Mucosa of gallbladder (tissue), 1 donor: ENCODE measurements at places on chromosomes 7 and 10.
A peak's percentile ranks its signal among the peaks of the same experiment; 100 is the strongest.

- DNase-seq, result no peak
Measured at GRCh38 chr10:86176850-86177536, 189.6 kb downstream of the GRID1 start.

GRCh38 chr10:89414879-89415821 is 782 bp downstream of the IFIT5 start:
- peak; percentile 29 for DNase-seq

DNA sequence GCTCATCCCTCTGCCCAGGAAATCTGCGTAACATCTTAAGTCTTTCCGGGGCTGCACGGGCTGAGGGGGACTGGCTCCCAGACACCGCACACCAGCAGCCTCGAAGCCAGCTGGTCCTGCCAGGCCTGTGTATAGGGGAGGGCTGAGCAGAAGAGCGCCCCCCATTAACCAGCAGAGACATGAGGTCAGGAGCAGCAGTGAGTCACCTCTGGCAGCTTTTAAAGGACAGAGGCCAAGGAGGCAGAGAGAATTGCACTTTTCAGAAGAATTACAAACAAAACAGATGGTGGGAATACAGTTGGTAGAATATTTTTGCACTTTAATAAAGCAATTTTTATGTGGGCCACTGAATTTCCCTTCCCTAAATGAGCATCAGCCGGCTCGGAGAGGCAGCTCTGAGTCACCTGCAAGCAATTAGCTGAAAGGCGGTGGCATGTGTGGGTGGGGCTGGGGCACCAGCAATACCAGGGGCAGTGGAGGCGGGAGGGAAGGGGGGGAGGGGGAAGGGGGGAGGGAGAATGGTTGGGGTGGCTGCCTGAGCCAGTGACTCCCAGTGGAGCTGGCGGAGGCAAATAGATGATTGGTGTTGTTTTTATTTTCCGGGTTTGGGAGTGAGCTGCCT is 39.1 kb downstream of the GOLGA7B start:
- DNase-seq, result no peak

GRCh38 chr10:88659725-88660597 is 4.3 kb upstream of the LIPF start:
- no peak for DNase-seq

DNA sequence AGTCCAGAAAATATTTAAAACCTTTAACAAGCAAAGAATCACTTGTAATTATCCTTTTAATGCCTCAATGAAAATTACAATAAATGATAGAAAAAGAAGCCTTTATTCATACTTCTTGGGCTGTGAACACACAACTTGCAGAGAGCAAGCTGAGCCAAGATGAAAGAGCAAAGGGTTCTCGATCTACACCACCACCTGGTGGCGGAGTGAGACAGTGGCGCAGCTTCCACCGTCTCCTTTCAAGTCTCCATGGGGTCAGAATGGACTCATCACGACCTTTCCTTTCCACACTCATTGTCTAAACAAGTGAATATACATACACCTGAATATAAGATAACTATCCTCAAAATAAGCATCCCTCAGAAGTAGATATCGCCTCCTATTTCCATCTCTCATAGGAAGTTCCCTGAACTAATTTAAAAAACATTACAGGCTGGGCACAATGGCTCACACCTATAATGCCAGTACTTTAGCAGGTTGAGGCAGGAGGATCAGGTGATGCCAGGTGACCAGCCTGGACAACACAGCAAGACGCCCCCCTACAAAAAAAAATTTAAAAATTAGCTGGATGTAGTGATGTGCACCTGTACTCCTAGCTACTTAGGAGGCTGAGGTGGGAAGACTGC is 40.7 kb downstream of the ATE1 start:
- DNase-seq, result peak; percentile 40

DNA sequence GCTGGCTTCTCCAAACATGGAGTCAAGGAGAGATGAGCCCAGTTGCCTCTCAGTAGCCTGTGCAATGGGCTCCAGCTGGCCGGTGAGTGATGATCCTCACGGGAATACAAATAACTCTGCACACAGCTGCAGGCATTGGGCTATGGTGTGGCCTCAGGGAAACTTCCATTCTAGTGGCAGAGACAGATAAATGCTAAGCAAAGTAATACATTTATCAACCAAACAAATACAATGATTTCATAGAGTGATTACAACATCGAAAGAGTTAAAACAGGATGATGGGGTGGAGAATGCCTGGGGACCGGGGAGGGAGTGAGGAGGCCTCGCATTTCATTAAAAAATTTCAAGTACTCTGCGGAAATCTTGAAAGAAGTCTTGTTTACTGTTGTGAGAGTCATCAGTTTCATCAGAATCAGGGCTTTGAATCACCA is 15.0 kb upstream of the AKR1B1 start:
- DNase-seq, result no peak

DNA sequence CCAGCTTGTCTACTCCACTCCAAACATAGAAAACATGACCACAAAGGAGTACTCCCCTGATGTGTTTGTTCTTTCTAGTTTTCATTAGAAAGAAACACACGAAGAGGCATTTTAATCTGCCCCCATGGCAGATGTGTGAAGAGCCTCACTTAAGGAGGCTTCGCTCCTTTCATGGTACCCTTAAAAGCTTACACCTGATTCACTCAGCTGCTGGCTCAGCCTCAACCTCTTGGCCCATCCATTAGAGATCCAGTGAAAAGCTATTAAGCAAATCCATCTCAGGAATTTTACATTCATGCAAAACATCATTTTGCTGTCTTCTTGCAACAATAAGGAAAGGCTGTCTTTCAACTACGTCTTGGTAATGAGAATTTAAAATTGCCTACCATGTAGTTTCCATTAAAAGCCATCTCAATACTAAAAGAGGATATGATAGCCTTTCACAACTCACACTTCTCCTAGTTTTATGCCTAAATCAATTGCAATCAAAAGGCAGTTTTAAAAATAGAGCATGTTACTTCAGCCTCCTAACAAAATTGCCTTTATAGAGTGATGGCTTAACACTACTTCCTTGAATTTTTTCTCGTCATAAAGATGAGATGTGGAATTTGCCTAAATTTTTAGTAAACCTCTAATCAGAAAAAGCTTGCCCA is 22.7 kb downstream of the MACC1 start:
- no peak for DNase-seq

DNA sequence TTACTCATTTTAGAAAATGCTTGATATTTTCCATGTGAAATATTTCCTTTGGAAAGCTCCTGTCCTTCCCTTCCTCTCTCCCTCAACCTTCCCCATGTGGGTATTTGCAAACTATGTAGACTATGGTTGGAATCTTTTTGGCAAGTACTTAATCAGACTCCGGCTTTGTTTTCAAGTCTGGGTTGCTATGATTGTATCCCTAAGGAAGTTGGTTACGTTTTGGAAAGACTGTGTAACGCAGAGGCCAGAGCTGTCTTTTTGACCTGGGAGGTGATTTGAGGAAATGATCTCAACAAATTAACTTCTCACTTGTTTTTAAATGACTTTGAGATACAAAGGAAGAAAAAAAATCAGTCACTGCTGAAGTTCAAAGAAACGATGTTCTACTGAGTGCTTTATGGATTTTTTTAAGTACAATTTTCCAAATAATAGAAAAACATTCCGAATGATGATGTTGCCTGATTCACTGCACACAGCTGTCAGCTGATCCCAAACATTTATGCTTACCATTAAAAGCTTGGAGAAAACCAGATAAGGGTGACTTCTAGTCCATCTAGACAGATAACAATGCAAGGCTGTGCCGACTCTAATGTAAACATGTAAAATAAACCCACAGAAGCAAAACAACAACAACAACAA is 145.5 kb upstream of the CELF2 start:
- DNase-seq, result no peak

DNA sequence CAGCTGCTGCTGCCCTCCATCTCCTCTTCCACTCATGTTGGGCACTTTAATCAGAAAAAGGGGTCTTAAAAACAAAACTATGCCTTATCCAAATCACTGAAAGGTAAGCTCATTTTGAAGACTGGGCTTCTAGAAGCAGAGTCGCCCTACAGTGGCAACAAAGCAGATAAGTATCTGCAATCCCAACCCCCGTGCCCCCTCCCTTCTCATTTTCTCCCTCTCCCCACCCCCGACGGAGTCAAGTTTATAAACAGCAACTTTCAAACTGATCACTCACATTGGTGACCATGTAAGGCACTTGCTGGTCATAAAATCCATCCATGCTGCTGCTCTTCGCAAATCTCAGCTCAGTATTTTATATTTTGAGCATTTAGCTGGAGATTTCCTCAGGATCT is 738 bp downstream of the ETV1 start:
- DNase-seq, result peak; percentile 55

DNA sequence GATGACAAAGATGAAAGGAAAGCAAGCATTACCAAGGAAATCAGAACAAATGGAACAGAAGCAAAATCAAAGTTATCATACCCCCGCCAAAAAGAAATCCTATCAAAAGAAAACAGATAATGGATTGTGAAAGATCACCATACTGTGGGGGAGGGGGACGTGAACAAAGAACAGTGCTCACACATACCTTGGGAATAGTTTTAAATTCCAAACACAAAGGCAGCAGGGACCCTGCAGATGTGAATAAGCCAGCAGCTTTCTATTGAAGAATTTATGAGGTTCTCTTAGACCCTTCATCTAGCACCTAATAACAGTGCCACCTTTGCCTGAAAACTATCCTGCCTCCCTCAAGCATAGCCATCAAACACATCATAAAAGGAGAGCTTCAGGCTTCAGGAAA is 94.0 kb downstream of the AKR1D1 start:
- no peak for DNase-seq

GRCh38 chr10:102492344-102492939 is 10.1 kb downstream of the ACTR1A start:
- no peak for DNase-seq

- DNase-seq, result no peak
Measured at GRCh38 chr10:27695706-27696105, 49.9 kb downstream of the MKX start.

DNA sequence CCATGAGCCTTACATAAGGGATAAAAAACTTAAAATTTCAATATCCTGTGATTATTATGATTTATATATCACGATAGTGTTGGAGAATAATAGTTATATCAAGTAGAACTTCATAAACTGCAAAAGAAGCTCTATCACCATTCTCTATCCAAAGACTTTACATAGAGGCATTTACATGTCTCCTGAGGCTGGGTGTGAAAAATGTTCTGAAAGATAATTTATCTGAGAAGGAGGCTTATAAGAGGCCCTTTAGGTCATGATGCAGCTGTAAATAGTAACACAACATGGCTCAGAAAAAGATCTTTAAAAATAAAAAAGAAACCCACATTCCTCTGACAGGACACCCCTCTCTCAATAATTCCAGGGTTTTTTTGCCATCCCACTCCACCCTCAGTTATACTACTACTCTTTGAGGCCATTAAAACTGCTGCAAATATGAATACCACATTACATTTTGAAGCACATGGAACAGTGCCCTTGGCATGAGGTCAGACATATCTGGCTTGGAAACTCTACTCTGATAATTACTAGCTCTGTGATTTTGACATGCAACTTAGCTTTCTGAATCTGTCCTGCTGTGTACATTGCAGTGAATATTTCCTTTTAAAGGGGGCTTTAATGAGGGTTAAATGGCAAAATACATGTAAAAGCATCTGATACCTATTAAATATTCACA is 55.5 kb downstream of the SLC16A12 start:
- DNase-seq, result no peak

DNA sequence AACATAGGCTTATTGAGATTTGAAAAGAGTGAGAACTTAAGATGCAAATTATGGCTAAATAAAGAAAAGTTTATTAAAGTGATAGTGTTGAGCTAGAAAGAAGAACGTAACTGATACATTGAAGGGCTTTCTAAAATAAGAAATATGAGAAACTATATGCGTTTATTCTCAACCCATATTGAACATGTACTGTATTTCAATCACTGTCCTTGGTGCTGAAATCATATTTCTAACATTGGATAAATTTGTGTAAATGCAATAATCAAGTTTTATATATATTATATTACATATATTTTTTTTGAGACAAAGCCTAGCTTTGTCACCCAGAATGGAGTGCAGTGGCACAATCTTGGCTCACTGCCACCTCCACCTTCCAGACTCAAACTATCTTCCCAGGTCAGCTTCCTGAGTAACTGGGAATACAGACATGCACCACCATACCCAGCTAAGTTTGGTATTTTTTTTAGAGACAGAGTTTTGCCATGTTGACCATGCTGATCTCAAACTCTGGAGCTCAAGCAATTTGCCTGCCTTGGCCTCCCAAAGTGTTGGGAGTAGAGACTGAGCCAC is 1065.8 kb downstream of the REEP3 start:
- no peak for DNase-seq

DNA sequence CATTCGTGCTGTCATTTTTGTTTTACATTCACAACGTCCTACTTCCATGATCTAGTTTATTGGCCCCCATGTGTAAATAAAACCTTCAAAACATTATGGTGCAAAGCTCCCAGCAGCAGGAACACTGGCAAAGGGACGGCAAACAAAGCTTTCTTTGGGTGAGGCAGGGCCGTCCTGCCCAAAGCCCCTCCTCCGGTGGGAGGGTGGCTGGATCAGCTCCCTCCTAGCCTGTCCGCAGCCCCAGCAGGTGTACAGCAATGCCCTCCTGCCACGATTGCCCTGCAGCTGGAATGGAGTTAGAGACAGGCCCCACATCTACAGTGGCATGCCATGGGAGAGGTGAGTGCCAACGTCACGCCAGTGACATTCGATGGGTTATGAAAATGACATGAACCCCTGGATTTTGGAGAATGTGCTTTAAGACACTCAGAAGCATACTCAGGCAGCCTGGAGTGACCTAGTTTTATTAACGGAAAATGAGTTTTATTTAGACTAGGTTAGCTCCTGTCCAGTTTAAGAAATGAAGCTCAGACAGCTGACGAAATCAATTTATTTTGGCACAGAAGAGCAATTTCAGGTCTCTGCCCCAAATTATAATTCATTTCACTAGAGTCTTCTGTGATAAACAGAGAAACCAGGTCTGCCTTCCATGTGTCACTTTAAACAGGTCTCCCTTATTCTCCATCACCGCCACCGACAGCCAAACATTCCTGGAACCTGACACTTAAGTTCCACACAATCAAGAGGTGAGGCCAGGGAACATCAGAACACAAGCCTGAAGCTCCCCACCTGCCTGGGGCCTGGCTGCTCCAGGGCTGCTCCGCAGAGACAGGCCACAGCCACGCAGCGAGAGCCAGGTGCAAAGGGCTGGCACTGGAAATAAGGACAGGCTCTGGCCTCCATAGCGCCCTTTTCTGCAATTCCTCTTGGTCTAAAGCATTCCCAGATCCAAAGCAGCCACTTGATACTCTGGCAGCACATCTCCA is 50.1 kb downstream of the VOPP1 start:
- DNase-seq, result no peak

GRCh38 chr7:52017802-52018679 is 701.4 kb upstream of the COBL start:
- no peak for DNase-seq

GRCh38 chr10:23081891-23082290 is 13.5 kb upstream of the MSRB2 start:
- DNase-seq, result no peak

GRCh38 chr7:159145490-159145855 is 806 bp upstream of the VIPR2 start:
- no peak for DNase-seq
